Endodermal cell (in vitro differentiated cells): ENCODE measurements at places on chromosomes 5 and 9. TPM values are rescaled to one million over a fixed set of nuclear protein-coding genes. Genes with fewer than 3 reads are reported as not detected.

- DNase-seq: no peak
Measured at GRCh38 chr9:28207657-28208056, 634.4 kb upstream of the C9orf72 start.

- DNase-seq: no peak
Measured at GRCh38 chr9:134684375-134684723, 42.7 kb downstream of the COL5A1 start.

Gene DIRAS2
- total RNA-seq: 0.05 and 0.07 TPM in 2 replicates

- no peak for DNase-seq
Measured at GRCh38 chr9:86207193-86207592, 52.3 kb downstream of the C9orf153 start.

GRCh38 chr5:129098488-129099183 is 4.1 kb downstream of the ISOC1 start:
- no peak for DNase-seq

DNA sequence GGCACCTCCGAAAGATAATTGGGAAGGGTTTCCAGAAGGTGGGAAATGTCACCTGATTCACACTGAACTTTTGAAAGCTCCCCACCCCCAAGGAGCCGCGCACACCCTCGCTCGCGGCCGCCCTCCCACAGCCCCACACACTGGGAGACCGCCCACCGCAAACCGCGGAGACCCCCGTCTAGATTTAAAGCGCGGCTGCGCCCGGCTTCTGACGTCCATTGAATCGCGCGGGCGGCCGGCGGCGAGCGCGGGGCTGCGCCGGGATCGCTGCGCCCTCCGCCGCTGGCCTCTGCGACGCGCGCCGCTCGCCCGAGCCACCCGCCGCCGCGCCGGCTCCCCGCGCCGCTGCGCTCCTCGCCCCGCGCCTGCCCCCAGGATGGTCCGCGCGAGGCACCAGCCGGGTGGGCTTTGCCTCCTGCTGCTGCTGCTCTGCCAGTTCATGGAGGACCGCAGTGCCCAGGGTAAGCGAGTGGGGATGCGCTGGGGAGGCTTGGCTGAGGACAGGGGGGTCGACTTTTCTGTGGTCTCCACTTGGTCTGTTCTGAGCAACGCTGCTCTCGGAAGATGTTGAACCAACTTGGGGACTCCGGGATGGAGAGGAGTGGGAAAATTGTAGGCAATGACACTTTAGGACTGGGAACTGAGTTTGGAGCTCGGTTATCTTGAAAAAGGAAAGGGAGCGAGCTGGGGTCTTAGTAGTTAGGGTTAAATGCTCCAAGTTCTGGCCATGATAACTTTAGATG is at the start of gene FST:
TSS of gene FST (plus strand) at position 214 of the 743 bp plus-strand sequence. CDS start at position 377, 163 bp downstream.
- DNase-seq: peak; percentile 83

- no peak for DNase-seq
Measured at GRCh38 chr9:105959531-105959930, 265.2 kb downstream of the TMEM38B start.

Gene SLCO6A1
- total RNA-seq: 0.71 to 1.3 TPM (median 0.96 TPM) in 3 replicates

Gene FCN2
- not detected in 2 replicates for total RNA-seq

DNA sequence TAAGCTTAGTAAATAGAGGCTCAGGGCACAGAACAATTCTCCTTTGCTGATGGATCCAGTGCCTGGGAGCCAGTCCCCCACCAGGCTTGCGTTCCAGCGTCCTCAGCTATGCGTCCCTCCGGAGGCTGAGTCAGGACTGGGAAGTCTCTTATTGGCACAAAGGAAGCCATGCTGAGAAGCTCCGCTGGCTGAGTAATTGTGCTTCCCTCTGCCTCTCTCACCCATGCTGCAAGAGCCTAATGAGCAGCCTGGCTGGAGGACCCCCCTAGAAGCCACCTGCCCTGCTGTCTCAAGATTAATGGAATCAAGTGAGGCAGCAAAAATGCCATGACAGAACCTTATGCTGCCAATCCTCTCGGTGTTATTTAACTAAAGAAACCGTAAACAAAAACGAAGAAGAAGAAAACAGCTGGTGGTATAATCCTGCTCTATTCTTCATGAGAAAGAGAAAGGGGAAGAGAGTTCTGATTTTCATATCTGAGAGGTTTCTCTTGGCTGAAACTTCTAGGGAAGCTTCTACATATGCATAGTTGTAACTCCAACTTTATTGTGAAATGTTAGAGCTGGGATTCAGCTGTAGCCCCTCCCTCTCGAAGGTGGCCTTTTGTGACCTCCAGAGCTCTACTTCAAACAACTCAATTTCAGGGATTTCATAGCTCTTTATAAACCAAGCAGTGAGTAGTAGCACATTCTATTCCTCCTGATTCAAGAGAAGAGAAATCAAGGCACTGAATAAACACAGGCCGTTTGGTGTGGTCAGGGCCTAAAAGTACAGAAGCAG is 185.4 kb upstream of the SEMA6A start:
- peak; percentile 74 for DNase-seq

Gene EGFLAM
- total RNA-seq: 7.3 and 8.8 TPM in 2 replicates

- DNase-seq: peak; percentile 66
Measured at GRCh38 chr5:34587355-34588241, 68.5 kb upstream of the RAI14 start.

- DNase-seq: no peak
Measured at GRCh38 chr9:69898714-69899209, 78.1 kb downstream of the CFAP95 start.

Gene CDH9
- not detected in 3 replicates for total RNA-seq

- DNase-seq: no peak
Measured at GRCh38 chr9:19920401-19920800, 131.6 kb upstream of the SLC24A2 start.

- DNase-seq: peak; percentile 91
Measured at GRCh38 chr5:103346162-103346748, 87.7 kb downstream of the MACIR start.

DNA sequence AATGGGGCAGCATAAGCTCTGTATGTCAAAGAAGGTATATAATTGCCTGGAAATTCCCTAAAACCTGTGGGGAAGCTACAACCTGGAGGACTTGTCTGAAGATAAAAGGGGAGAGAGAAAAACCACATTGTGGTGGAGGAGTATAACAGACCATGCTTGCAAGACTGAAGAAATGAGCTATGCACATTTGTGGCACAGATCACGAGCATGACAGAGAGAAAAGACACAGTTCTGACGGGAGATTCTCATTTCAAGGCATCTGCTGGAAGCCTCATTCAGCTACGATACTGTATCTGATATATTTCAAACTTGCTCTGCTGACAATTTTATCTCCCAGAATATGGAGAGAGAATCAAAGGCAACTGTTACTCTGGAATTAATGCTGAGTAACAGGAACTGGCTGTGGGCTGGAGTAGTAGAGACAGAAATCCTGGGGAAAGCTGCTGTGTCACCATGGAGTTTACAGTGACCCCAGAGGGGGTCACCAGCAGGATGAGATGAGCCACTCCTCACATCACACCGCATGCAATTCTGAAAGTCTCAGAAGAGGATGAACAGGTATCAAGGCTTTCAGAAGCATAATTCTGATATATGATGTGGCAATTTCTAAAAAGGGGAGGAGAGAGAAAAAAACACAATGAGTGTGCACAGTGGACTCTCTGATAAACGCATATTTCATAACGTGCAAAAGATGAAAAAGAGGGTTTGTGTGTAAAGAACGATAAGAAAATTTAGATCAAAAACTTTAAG is 528.8 kb downstream of the IRX1 start:
- DNase-seq: no peak
